Melanocyte of skin (primary cell): ENCODE measurements at places on chromosomes 6 and 20. TPM values are rescaled to one million over a fixed set of nuclear protein-coding genes. Genes with fewer than 3 reads are reported as not detected.

Gene CST7
- total RNA-seq = not detected in 2 replicates

Gene ADGRF4
- total RNA-seq = not detected in 2 replicates

Gene PRICKLE4
- total RNA-seq = 0.34 and 0.73 TPM in 2 replicates

Gene CST4
- not detected in 2 replicates for total RNA-seq

Gene PANK2
- 49.6 and 56.7 TPM in 2 replicates for total RNA-seq

Gene SLC22A23
- 6.2 and 8.6 TPM in 2 replicates for total RNA-seq

Gene TBC1D32
- total RNA-seq = 6.3 and 8.5 TPM in 2 replicates

Gene SKIC2
- 53.8 and 54.4 TPM in 2 replicates for total RNA-seq

Gene ARID1B
- 60.6 and 75.4 TPM in 2 replicates for total RNA-seq

Gene NOTCH4
- 2.9 and 3.0 TPM in 2 replicates for total RNA-seq

Gene DEFB127
- total RNA-seq = not detected in 2 replicates

Gene ZNF165
- 0.31 and 0.67 TPM in 2 replicates for total RNA-seq

Gene FERMT1
- total RNA-seq = under 0.01 TPM in 1 of 2 replicates, not detected in the other

Gene CLPSL1
- total RNA-seq = not detected in 2 replicates

Gene EPPIN
- total RNA-seq = not detected in 2 replicates

Gene MAPK13
- 2.3 and 3.3 TPM in 2 replicates for total RNA-seq

Gene JPH2
- total RNA-seq = under 0.01 and 2.5 TPM in 2 replicates

Gene ABCF1
- total RNA-seq = 50.6 and 53.3 TPM in 2 replicates

Gene DPPA5
- total RNA-seq = not detected in 2 replicates

Gene OPN5
- not detected in 2 replicates for total RNA-seq

Gene NRSN2
- total RNA-seq = 64.3 and 98.6 TPM in 2 replicates

Gene MRPS10
- total RNA-seq = 37.2 and 55.2 TPM in 2 replicates

Gene SLC4A11
- 1.7 and 2.9 TPM in 2 replicates for total RNA-seq

Gene DDX43
- total RNA-seq = 3.1 TPM in 1 of 2 replicates, not detected in the other

Gene EBF4
- 1.1 TPM in 1 of 2 replicates, not detected in the other for total RNA-seq

Gene MUC22
- not detected in 2 replicates for total RNA-seq

Gene GGTLC1
- total RNA-seq = not detected in 2 replicates

Gene STMND1
- not detected in 2 replicates for total RNA-seq

Gene RSPO3
- total RNA-seq = 0.36 TPM in 1 of 2 replicates, not detected in the other

Gene CALHM4
- total RNA-seq = not detected in 2 replicates

Gene GPX5
- not detected in 2 replicates for total RNA-seq

Gene ISM1
- 0.67 and 2.8 TPM in 2 replicates for total RNA-seq

Gene CALHM6
- 0.15 and 1.00 TPM in 2 replicates for total RNA-seq

Gene ARMH2
- not detected in 2 replicates for total RNA-seq

Gene SALL4
- total RNA-seq = 3.7 and 9.3 TPM in 2 replicates

Gene PDYN
- total RNA-seq = not detected in 2 replicates

Gene TSBP1
- total RNA-seq = 0.36 TPM in 1 of 2 replicates, not detected in the other

Gene KIFC1
- total RNA-seq = 51.7 and 59.6 TPM in 2 replicates

Gene PLA2G7
- under 0.01 and 0.15 TPM in 2 replicates for total RNA-seq

Gene SYNDIG1
- total RNA-seq = 0.15 TPM in 1 of 2 replicates, not detected in the other

Gene NRM
- 5.7 and 10.0 TPM in 2 replicates for total RNA-seq

Gene MRAP2
- total RNA-seq = 1.0 and 5.5 TPM in 2 replicates

Gene WFDC5
- not detected in 2 replicates for total RNA-seq

Gene PTCRA
- 0.33 TPM in 1 of 2 replicates, not detected in the other for total RNA-seq
